Right atrium auricular region (tissue), 2 donors: ENCODE measurements at places on chromosomes 2 and 18.

DNA sequence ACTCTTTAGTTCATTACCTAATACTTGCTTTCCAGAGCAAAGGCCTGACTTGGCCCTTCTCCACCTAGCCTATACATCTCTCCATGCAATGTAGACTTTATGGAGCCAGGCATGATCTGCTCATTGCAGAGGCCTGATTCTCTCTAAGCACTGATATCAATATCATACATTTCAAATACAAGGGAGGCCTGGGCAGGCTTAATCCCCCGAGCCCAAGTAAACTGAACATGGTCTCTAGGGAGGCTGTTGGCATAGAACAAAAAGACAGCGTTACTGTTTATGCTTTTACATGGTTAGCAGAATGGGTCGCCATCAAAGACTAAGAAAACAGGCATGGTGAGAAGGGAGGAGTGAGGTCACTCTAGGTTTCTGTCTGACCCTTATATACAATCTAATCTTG, 695.1 kb downstream of the ZEB2 start:
- H3K27ac ChIP-seq, result no peak overlapping the region
- no peaks in the 10 kb centered on the region for H3K27me3 ChIP-seq
- no peak for DNase-seq
- no peaks in the 10 kb centered on the region for H3K4me1 ChIP-seq
- H3K36me3 ChIP-seq, result no peaks in the 10 kb centered on the region

GRCh38 chr2:200185628-200186000, 120.9 kb upstream of the SPATS2L start:
- DNase-seq, result no peak
- H3K27ac ChIP-seq, result no peak overlapping the region
- H3K27me3 ChIP-seq, result no peaks in the 10 kb centered on the region
- no peaks in the 10 kb centered on the region for H3K36me3 ChIP-seq

- H3K4me3 ChIP-seq, result no peak overlapping the region
- no peaks in the 10 kb centered on the region for H3K4me1 ChIP-seq
- DNase-seq, result no peak
- no peaks in the 10 kb centered on the region for H3K36me3 ChIP-seq
- no peaks in the 10 kb centered on the region for H3K27me3 ChIP-seq
Observed at GRCh38 chr2:125330133-125330532, 1305.0 kb downstream of the CNTNAP5 start.

- no peak overlapping the region for H3K4me3 ChIP-seq
- no peaks in the 10 kb centered on the region for H3K4me1 ChIP-seq
- H3K36me3 ChIP-seq, result no peaks in the 10 kb centered on the region
- H3K27ac ChIP-seq, result no peak overlapping the region
- no peak for DNase-seq
Observed at GRCh38 chr2:168015274-168015953, 232.0 kb downstream of the STK39 start.

- H3K36me3 ChIP-seq, result no peaks in the 10 kb centered on the region
- H3K27ac ChIP-seq, result no peak overlapping the region
- H3K4me3 ChIP-seq, result no peak overlapping the region
- H3K27me3 ChIP-seq, result no peaks in the 10 kb centered on the region
- H3K4me1 ChIP-seq, result no peaks in the 10 kb centered on the region
- DNase-seq, result no peak
Observed at GRCh38 chr2:226143091-226143490, 656.5 kb downstream of the IRS1 start.

DNA sequence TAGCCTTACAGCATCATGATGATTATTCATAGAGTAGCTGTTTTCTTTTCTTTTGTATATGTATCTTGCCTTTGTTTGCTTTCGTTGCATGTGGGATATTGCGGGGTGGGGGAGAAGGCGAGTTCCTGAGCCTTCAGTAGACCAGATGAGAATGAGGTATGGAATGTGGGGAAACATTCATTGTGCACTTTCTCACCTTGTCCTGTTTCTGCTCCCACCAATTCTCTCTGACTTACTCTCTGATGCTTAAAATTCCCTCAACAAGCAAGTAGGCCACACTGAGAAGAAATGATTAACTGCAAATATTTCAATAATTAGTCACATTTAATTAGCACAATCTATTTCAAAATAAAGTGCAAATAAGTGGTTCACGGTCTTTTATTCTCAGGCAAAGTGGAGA, 31.0 kb downstream of the GKN2 start:
- H3K27me3 ChIP-seq, result no peaks in the 10 kb centered on the region
- DNase-seq, result no peak
- no peaks in the 10 kb centered on the region for H3K36me3 ChIP-seq
- H3K4me1 ChIP-seq, result no peaks in the 10 kb centered on the region
- H3K4me3 ChIP-seq, result no peak overlapping the region

DNA sequence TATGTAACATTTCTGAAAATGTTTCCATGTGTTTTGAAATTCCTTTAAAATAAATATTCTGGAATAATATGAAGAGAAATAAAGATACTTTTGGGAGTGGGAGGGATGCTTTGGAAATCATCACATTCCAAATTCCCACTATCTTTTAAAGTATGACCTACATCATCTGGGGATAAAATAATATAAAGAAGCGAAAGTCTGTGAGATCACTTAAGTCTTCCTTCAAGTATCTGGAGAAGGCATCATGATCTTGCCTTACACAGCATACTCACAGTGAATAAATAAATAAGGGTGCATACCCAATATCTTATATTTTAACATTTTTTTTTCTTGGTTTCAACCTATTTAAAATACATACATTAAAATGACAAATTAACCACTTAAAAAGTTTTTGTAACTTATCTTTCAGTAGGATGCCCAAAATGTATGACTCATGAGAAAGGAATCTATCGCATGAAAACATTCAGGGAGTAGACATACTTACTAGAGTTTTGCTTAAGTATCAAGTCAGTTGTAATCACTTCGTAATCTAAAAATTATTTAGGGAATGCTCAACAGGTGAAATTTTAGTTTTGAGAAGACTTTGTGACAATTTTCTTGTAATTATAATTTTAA, 248.3 kb upstream of the COL3A1 start:
- no peaks in the 10 kb centered on the region for H3K27me3 ChIP-seq
- DNase-seq, result no peak
- no peak overlapping the region for H3K4me3 ChIP-seq
- no peak overlapping the region for H3K27ac ChIP-seq
- no peaks in the 10 kb centered on the region for H3K36me3 ChIP-seq

DNA sequence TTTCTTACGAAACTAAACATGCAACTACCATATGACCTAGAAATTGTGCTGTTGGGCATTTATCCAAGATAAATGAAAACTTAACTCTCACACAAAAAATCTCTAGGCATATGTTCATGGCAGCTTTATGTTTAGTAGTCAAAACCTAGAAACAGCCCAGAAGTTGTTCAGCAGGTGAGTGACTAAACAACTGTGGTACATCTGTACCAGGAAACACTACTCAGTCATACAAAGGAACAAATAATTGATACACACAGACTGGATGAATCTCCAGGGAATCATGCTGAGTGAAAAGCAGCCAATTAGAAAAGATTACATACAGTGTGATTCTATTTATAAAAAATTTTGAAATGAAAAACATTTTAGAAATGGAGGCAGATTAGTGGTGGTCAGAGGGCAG, 29.3 kb downstream of the DYNC2LI1 start:
- no peak overlapping the region for H3K27ac ChIP-seq
- H3K27me3 ChIP-seq, result no peaks in the 10 kb centered on the region
- no peak overlapping the region for H3K4me3 ChIP-seq
- DNase-seq, result no peak
- peaks cover 11% of the 10 kb centered on the region for H3K36me3 ChIP-seq
- H3K4me1 ChIP-seq, result no peaks in the 10 kb centered on the region

DNA sequence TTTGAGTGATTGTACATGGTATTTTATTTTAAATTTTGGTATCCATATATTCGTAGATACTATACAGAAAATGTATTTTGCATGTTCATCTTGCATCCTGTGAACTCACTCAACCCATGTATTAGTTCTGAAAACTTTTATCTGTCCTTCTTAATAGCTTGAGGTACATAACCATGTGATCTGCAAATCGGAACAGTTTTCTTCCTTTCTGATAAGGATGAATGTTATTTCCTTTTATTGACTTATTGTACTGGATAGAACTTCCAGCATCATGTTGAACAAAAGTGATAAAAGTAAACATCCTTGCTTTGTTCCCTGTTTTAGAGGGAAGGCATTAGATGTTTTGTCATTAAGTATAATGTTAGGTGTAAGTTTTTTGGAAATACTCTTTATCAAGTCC, 554.7 kb downstream of the GALR1 start:
- no peaks in the 10 kb centered on the region for H3K36me3 ChIP-seq
- no peak for DNase-seq
- no peaks in the 10 kb centered on the region for H3K4me1 ChIP-seq

DNA sequence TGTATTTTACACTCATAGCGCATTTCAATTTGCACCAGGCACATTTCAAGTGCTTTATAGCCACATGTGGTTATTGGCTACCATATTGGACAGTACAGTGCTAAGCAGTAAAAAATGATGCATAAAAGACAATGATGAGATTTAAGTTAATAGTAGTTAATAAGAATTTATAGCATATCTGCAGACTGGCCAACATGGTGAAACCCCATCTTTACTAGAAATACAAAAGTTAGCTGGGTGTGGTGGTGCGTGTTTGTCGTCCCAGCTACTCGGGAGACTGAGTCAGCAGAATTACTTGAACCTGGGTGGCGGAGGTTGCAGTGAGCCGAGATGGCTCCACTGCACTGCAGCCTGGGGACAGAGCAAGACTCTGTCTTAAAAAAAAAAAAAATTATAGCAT, 9.7 kb downstream of the DRC1 start:
- H3K27me3 ChIP-seq, result no peaks in the 10 kb centered on the region
- no peaks in the 10 kb centered on the region for H3K4me1 ChIP-seq
- DNase-seq, result no peak
- H3K36me3 ChIP-seq, result no peaks in the 10 kb centered on the region

GRCh38 chr2:109300582-109300981, 171.6 kb downstream of the SH3RF3 start:
- H3K36me3 ChIP-seq, result no peaks in the 10 kb centered on the region
- no peak for DNase-seq
- H3K4me3 ChIP-seq, result no peak overlapping the region

GRCh38 chr2:119769645-119770044, 9.9 kb downstream of the PTPN4 start:
- no peak overlapping the region for H3K27ac ChIP-seq
- no peaks in the 10 kb centered on the region for H3K4me1 ChIP-seq
- no peak overlapping the region for H3K4me3 ChIP-seq
- no peaks in the 10 kb centered on the region for H3K36me3 ChIP-seq

- H3K27ac ChIP-seq, result no peak overlapping the region
- no peaks in the 10 kb centered on the region for H3K27me3 ChIP-seq
- H3K4me1 ChIP-seq, result no peaks in the 10 kb centered on the region
- H3K36me3 ChIP-seq, result no peaks in the 10 kb centered on the region
- H3K4me3 ChIP-seq, result no peak overlapping the region
Observed at GRCh38 chr18:56286775-56287325, 351.5 kb downstream of the TXNL1 start.

DNA sequence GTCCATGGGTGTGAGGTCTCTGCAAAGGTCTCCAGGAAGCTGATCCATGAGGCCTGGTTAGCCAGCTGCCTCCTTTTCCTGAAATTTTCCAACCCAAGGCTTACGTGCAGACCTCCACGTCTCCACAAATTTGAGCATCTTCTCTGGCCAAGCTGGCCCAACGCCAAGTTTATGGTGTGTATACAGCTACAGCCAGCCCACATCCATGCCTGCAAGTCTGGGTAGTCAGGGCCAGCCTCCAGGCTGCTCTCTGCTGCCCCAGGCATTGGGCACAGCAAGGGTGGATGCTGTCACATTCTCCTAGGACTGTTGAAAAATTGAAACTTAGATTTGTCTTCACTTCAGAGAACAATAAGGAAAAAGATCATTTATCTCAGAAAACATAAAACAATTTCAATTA, 525.5 kb upstream of the CHAC2 start:
- no peak overlapping the region for H3K4me3 ChIP-seq
- no peak for DNase-seq
- H3K27me3 ChIP-seq, result no peaks in the 10 kb centered on the region
- no peaks in the 10 kb centered on the region for H3K4me1 ChIP-seq
- no peak overlapping the region for H3K27ac ChIP-seq
